HCT116 (cell line): ENCODE measurements at places on chromosomes 3 and 15. TPM values are rescaled to one million over a fixed set of nuclear protein-coding genes. Genes with fewer than 3 reads are reported as not detected.

SELENOK gene
- 35.1 TPM for total RNA-seq

GRCh38 chr15:37789397-37789786 lies 145.0 kb upstream of the TMCO5A start:
- DNase-seq = no peak

- no peak for DNase-seq
Observed at GRCh38 chr3:99933971-99934750, 116.5 kb downstream of the CMSS1 start.

DNA sequence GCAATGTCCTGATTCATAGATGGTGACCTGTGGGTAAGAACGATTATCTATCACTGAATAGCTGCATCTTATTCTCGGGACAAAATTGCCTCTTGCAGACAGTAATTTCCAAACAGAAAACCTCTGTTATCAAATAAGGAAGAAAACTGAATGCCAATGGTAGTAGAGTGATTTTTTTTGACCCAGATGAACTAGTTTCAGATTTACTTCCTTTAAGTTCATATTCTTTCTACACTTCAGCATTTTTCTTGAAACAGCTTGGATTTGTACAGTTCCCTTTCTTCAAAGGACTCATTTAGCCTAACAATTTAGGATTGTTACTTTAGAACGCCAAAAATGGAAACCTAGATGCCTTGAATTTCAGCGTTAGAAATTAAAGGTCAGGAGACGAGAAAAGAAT lies 14.6 kb downstream of the ETV5 start:
- no peak for DNase-seq

DNA sequence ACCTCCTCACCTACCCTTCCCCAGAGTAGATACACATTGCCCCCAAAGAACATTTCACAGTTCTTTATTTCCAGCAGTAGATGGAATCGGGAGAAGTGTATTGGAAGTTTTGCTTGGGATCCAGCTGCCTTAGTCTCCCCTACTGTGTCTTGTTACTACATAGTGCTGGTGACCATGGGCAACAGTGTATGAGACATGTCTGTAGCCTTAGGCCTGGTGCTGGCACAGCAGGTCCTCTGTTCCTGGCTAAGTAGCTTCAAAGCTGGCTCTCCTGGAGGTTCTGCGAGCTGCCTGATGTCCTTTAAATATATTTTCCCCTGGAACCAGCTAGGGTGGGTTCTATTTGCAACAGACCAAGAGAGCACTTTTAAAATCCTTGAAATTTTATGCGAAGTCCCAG lies 174.7 kb downstream of the THSD4 start:
- DNase-seq = no peak

APBA2 gene
- total RNA-seq = 0.47 TPM

- DNase-seq = no peak
Observed at GRCh38 chr3:174775603-174776002, 83.5 kb upstream of the NAALADL2 start.

DNA sequence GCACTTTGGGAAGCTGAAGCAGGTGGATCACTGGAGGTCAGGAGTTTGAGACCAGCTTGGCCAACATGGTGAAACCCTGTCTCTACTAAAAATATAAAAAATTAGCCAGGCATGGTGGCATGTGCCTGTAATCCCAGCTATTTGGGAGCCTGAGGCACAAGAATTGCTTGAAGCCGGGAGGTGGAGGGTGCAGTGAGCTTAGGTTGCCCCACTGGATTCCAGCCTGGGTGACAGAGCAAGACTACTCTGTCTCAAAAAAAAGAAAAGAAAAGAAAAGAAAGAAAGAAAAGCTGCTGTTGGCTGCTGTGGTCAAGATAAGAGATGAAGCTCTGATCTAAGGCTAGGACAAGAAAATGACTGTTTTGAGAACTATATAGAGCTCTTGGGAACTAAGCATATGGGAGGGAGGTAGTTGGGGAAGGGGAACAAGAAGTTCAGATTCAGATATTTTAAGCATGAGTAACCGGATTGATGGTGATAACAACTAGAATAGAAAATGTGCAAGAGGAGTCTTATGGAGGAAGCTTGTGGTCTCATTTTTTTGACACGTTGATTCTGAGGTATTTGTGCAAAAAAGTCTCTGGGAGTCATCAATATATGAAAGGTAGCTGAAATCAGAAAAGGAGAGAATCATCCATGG lies 25.7 kb downstream of the DNAH12 start:
- peak; percentile 1 for DNase-seq

CPN2 gene
- total RNA-seq = not detected

MFAP1 gene
- 32.7 TPM for total RNA-seq

- DNase-seq = no peak
Observed at GRCh38 chr3:111859061-111859973, at the start of gene PHLDB2. Gene PHLDB2 (plus strand): TSS chr3:111859265. CDS start chr3:111884078, 24,813 bp downstream.
